CD4-positive, alpha-beta T cell (primary cell): ENCODE measurements at places on chromosomes 7 and 10.

- H3K27ac ChIP-seq: no peak overlapping the region
- H3K4me3 ChIP-seq: no peak overlapping the region
- no peaks in the 10 kb centered on the region for H3K4me1 ChIP-seq
- no peaks in the 10 kb centered on the region for H3K27me3 ChIP-seq
- H3K36me3 ChIP-seq: no peaks in the 10 kb centered on the region
- DNase-seq: no peak
These were observed 22.9 kb upstream of the TCF7L2 start for GRCh38 chr10:112926906-112927688.

- H3K27ac ChIP-seq: no peak overlapping the region
- H3K4me1 ChIP-seq: no peaks in the 10 kb centered on the region
- no peaks in the 10 kb centered on the region for H3K36me3 ChIP-seq
- DNase-seq: no peak
- no peak overlapping the region for H3K4me3 ChIP-seq
These were observed 31.6 kb downstream of the SLC16A12 start for GRCh38 chr10:89503652-89504370.

GRCh38 chr10:132011024-132011423 is 29.3 kb upstream of the BNIP3 start:
- H3K27ac ChIP-seq: no peak overlapping the region
- DNase-seq: no peak
- H3K36me3 ChIP-seq: no peaks in the 10 kb centered on the region
- H3K27me3 ChIP-seq: no peaks in the 10 kb centered on the region

- H3K36me3 ChIP-seq: peaks cover 4% of the 10 kb centered on the region
- H3K4me1 ChIP-seq: peaks cover 43% of the 10 kb centered on the region
- no peak for DNase-seq
- no peaks in the 10 kb centered on the region for H3K27me3 ChIP-seq
- no peak overlapping the region for H3K4me3 ChIP-seq
These were observed 2.6 kb upstream of the PIK3CG start for GRCh38 chr7:106862317-106863089.

DNA sequence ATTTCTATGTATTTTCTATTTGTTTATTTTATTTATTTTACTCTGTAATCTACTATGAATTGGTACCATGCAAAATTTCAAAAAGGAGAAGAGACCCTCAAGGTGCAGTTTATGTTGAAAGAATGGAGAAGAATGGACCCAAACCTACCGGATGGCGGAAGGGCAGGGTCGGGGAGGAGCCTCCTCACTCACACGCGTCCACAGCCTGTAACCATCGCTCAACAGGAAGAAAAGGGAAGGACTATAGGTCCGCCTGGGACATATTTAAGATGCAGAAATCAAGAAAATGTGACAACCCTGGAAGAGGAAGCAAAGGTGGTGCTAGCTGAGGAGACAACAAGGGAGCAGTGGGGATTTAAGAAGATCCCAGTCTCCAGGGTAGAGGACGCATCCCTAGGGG is 158.4 kb downstream of the COBL start:
- no peaks in the 10 kb centered on the region for H3K36me3 ChIP-seq
- H3K27me3 ChIP-seq: no peaks in the 10 kb centered on the region
- no peak overlapping the region for H3K4me3 ChIP-seq

DNA sequence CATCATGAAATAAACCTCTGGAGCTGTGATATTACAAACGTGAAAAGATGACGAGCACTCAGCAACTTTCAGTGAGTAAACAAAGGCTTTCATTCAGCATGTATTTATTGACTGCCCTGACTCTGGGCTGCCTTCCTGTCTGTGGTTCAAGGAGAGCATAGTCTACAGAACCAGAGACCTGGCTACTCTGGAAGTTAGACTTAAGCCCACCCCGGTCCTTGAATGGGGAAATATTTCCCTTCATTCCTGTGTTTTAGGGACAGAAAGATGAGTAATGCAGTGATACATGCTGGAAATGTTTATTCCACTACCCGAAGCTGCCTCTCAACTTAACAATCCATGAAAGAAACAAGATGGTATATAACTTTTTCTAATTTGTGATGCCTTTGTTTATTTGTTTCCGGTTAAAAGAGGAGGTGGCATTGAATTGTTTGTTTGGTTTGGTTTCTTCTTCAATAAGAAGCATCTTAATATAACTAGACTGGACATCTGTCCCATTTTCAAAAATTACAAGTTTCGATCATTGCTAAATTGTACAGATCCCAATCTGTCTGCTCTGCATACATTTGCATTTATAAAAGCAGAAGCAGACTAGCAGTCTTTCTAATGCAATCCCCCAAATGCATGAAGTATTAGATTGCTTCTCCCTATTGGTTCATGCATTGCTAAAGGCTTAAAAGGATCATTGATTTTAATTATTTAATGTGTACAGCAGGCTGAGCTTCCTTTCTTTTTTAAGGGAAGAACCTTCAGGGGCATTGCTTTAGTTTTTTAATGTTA is 57.7 kb downstream of the TRUB1 start:
- no peaks in the 10 kb centered on the region for H3K36me3 ChIP-seq
- no peak for DNase-seq
- no peak overlapping the region for H3K27ac ChIP-seq
- H3K27me3 ChIP-seq: no peaks in the 10 kb centered on the region
- no peak overlapping the region for H3K4me3 ChIP-seq
- no peaks in the 10 kb centered on the region for H3K4me1 ChIP-seq

GRCh38 chr7:92944633-92945032 is 108.3 kb upstream of the CDK6 start:
- no peaks in the 10 kb centered on the region for H3K36me3 ChIP-seq
- no peaks in the 10 kb centered on the region for H3K27me3 ChIP-seq
- H3K4me3 ChIP-seq: no peak overlapping the region
- H3K4me1 ChIP-seq: no peaks in the 10 kb centered on the region
- no peak overlapping the region for H3K27ac ChIP-seq

- H3K4me3 ChIP-seq: no peak overlapping the region
- H3K36me3 ChIP-seq: peaks cover 4% of the 10 kb centered on the region
- H3K4me1 ChIP-seq: peaks cover 43% of the 10 kb centered on the region
These were observed 69.0 kb downstream of the CREB3L2 start for GRCh38 chr7:137932881-137933269.

GRCh38 chr10:78063236-78063635 is 29.6 kb downstream of the RPS24 start:
- no peaks in the 10 kb centered on the region for H3K27me3 ChIP-seq
- no peak overlapping the region for H3K4me3 ChIP-seq
- no peaks in the 10 kb centered on the region for H3K36me3 ChIP-seq
- H3K27ac ChIP-seq: no peak overlapping the region

DNA sequence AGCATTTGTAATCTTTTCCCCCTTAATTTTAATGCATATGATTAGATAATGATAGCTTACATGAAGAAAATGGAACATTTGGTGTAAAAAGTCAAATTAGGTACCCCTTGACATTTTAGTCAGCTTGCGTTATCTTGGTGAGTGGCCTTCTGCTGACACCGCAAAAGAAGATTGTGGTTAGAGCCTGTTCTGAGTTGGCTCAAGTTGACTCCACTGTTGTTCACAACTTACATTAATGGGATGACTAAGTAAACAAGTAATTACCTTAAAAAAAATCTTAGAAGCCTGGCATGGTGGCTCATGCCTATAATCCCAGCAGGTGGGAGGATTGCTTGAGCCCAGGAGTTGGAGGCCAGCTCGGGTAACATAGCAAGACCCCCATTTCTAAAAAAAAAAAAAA is 24.2 kb downstream of the TRRAP start:
- H3K27ac ChIP-seq: no peak overlapping the region
- DNase-seq: no peak
- peaks cover 87% of the 10 kb centered on the region for H3K36me3 ChIP-seq
- H3K27me3 ChIP-seq: no peaks in the 10 kb centered on the region

DNA sequence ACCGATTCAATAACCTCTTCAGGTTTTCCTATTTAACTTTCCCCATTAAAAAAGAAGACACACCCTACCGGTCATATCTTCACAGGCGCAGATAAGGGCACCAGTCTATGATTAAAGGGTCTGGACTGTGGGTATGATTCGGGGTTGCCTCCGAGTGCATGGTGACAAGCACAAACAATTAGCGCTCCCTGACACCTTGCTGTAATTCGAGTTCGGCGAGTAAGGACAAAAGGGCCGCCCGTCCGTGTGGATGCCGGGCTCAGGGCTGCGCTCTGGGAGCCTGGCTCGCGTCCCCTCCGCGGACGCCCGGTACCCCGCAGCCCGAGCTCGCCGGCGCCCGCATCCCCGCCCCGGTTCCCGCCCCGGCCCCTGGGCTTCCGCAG is 111.9 kb upstream of the RHEB start:
- peak overlapping the region; percentile 61 for H3K4me3 ChIP-seq
- H3K27me3 ChIP-seq: no peaks in the 10 kb centered on the region
- peaks cover 15% of the 10 kb centered on the region for H3K4me1 ChIP-seq
- no peaks in the 10 kb centered on the region for H3K36me3 ChIP-seq
- no peak for DNase-seq

GRCh38 chr10:44294726-44295412 is 90.0 kb downstream of the CXCL12 start:
- no peaks in the 10 kb centered on the region for H3K4me1 ChIP-seq
- DNase-seq: no peak
- no peak overlapping the region for H3K4me3 ChIP-seq
- H3K36me3 ChIP-seq: no peaks in the 10 kb centered on the region
- H3K27me3 ChIP-seq: peaks cover 23% of the 10 kb centered on the region

GRCh38 chr7:151440799-151441445 is 981 bp upstream of the CRYGN start:
- peaks cover 37% of the 10 kb centered on the region for H3K4me1 ChIP-seq
- DNase-seq: no peak
- H3K36me3 ChIP-seq: no peaks in the 10 kb centered on the region

DNA sequence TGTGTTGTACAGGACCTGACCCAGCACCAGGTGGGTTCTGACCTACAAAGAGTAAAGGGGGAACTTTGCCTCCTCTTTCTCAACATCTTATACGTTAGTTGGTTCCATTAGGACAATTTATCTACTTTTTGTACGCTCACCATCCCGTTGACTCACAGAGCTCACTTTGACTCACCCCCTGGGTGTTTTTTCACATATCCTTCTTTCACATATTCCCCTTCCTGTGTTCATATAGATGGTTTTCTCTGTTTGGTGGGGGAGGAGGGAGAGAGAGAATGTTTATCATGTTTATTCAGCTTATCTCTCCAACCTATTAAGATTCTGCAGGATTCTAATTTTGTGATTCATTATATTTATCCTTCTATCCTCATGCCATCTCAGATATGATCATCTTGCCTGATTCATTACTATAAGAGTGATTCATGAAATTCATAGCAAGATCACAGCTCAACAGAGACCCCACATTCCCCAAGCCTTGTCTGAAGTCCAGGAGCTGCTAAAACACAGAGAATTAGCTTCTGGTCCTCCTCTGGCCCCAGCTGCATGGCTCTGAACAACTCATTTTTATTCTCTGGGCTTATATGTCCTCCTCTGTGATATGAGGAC is 37.2 kb downstream of the PRSS2 start:
- peaks cover 96% of the 10 kb centered on the region for H3K4me1 ChIP-seq
- peaks cover 14% of the 10 kb centered on the region for H3K36me3 ChIP-seq
- peak overlapping the region; percentile 31 for H3K4me3 ChIP-seq
- DNase-seq: peak; percentile 78
